Activated CD4-positive, CD25-positive, alpha-beta regulatory T cell treated with anti-CD3 and anti-CD28 coated beads, Interleukin-2, amount 50 U/mL, for 72 hours (primary cell): ENCODE measurements at places on chromosomes 7 and 10.
A peak's percentile ranks its signal among the peaks of the same experiment; 100 is the strongest.

- DNase-seq: no peak
These were observed 52.1 kb downstream of the TBATA start for GRCh38 chr10:70733051-70733450.

DNA sequence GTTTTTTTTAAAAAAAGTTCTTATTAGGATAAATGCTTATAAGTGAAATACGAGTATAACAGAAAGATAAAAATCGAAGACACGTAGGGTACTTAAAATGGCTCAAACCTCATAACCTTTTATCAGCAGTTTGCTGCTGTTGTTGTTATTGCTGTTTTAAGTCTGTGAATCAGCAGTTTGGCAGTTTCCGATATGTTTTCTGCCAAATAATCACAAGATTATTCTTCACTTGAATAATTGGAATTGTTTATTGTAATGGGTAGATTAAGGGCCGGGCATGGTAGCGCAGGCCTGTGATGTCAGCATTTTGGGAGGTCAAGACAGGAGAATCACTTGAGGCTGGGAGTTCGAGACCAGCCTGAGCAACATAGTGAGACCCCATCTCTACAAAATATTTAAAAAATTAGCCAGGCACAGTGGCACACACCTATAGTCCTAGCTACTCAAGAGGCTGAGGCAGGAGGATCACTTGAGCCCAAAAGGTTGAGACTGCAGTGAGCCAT lies 177.6 kb downstream of the VTI1A start:
- no peak for DNase-seq

GRCh38 chr10:110337906-110338305 lies 33.2 kb upstream of the SMNDC1 start:
- DNase-seq: no peak

- DNase-seq: no peak
These were observed 261.9 kb upstream of the LYZL1 start for GRCh38 chr10:29026802-29027580.

DNA sequence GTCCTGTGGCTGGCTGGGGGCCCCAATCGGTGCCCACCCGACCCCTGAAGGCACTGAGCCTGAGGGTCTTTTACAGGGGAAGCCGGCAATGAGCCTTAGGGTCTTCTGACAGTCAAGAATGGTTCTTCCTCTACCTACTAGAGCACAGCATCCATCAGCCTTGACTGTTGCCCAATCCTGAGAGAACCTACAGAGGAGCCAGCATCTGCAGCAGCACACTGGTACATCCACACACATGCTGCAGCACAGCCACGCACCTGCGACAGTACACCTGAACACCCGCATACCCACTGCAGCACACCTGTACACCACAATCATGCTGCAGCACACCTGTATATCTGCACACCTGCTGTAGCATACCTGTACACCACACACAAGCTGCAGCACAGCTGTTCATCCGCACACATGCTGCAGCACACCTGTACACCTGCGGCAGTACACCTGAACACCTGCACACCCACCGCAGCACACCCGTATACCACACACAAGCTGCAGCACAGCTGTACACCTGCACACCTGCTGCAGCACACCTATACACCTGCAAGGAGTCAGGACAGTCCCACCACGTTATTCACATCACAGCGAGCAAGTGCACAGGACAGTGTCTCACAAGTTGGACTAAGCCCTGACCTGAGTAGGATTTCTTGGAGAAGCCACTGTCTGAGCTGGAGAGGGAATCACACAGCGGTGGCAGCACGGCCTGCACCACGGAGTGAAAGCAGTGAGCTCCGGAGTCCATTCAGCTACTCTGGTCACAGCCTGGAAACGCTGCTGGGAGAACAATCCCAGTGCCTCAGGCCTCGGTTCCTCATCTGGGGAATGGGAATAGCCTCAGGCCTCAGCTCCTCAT lies 56.4 kb downstream of the VIPR2 start:
- peak; percentile 21 for DNase-seq

DNA sequence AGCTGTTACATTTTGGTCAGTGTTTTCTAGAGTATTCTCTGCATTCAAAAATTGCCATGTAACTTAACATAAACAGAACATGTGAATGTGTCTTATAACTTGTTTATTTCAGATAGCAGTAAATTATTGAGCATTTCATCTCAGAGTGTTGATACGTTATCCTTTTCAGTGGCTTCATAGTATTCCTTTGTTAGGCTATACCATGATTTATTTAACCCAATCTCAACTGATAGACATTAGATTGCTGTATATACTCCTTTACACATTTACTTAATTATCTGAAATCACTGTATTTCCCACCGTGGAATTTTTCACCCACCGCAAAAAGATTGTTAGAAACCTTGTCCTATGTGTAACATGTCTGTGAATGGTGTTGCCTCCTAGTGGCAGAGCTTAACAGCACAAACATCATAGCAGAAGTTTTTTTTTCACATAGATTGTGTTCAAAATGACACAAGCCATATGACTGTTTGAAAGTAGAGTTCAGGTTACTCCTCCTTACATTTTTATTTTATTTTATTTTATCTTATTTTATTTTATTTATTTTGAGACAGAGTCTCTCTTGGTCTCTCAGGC lies 21.4 kb downstream of the SLF2 start:
- no peak for DNase-seq

- DNase-seq: no peak
These were observed 74.5 kb downstream of the SYPL1 start for GRCh38 chr7:106037489-106038176.

DNA sequence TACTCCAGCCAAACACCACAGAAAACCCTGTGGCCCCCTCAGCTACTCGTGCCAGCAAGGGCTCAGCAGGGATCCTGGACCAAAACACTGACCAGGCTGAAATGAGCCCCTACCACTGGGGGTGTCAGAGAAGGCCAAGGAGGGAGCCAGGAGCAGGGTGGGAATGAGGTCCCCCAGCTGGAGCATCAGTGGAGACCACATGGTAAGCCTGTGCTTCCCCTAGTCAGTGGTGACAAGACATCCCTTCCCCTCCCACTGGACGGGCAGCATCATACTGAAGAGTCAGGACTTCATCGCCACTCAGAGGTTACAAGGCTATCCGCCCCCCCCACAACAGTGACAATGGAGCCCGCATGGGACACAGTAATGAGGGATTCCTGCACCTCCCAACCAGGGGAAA lies 99.6 kb downstream of the LHPP start:
- no peak for DNase-seq

DNA sequence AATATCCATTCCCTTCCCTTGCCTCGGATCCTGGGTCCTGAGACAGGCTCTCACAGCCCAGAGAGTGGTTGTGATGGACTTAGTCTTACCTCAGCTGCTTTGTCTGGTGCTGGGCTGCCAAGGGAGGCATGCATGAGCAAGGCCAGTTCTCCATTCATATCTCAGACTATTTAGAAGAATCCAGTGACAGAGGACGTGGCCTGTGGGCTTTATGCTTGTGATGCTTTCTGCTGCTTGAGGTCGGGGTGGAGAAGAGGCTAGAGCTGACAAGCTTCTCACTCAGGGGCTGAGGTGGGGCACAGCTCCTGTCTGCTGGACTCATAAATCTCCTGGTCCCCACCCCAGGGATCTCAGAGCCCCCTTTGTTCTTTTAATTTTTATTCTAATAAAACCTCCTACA lies 66.8 kb downstream of the DNAJC12 start:
- DNase-seq: no peak

- DNase-seq: no peak
These were observed 43.0 kb downstream of the TMEM130 start for GRCh38 chr7:98826811-98827231.

DNA sequence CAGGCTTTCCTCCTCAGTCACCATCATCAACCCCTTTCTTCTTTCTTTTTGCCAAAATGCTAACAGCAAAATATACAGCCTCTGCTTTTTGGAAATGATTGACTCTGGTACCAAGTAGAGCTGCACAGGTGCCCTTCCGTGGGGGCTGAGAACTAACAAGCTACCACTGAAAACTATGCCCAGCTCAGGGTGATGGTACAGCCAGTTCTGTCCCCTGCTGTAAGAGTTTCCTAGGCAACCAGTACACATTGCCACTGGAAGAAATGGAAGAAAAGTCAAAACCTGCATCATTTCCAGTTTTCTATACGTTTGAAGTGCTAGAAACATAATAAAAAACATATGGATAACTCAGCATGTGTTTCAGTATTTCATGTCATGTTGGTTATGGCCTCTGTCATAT lies 297.5 kb downstream of the PRKG1 start:
- no peak for DNase-seq

DNA sequence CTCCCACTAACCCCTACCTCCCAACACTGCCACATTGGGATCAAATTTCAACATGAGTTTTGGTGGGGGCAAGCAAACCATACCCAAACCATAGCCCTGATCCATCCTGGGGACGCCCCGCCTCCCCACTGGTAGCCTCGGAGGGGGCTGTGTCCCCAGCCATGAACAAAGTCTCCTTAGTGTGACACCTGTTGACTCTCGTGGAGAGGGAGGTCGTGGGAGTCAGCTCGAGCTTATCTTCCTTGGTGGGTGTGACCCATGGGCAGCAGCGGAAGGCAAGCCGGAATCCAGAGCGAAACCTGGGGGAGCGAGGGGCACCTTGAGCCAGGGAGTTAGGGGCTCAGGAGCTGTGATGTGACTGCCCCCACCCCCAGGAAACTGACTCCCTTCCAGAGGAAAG lies 11.9 kb downstream of the TACR2 start:
- no peak for DNase-seq

DNA sequence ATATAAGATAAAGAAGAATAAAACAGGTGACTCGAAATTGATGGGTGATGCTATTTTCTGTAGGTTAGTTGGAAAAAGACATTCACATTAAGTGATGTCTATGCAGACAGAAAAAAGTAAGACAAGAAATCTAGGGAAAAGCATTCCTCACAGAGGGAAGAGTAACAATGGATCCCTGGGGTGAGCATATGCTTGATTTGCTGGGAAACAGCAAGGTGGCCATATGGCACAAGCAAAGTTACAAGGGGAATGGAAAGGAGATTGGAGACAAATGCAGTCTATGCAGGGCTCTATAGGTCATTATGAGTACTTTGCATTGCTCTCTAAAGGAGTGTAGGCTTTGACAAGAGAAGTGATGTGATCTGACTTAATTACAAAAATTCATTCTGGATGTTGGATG lies 90.9 kb upstream of the ZNF804B start:
- DNase-seq: no peak

DNA sequence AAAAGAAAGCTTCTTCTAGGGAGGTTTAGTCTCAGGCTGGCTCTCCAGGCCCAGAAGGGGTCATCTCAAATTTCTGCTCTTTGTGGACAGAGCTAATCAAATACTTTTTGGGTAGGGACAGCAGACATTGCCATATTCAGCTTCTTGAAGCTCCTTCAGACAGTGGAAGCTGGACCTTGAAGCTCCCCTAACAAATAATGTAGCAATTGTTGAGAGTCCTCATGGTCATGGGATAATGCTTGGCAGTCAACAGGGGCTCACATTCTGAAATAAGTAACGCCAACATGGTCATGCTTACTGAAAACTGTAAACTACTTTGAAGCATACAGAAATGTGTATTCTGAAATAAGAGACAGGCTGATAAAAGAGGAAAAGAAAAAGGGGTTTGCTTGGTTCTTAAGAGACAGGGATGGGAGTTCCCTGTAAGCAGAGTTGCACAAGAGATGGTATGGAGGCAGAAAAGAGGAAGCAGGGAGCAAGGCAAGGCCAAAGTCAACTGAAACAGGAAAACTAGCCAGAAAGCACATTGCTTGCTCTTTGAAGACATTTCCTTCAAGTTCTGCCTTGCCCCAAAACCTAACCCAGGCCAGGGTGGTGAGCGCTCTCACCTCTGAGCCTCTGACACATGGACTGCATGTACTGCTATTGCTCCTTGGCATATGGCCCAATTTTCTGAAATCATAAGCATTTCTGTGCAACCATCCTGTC lies 53.1 kb upstream of the KMT2E start:
- no peak for DNase-seq

DNA sequence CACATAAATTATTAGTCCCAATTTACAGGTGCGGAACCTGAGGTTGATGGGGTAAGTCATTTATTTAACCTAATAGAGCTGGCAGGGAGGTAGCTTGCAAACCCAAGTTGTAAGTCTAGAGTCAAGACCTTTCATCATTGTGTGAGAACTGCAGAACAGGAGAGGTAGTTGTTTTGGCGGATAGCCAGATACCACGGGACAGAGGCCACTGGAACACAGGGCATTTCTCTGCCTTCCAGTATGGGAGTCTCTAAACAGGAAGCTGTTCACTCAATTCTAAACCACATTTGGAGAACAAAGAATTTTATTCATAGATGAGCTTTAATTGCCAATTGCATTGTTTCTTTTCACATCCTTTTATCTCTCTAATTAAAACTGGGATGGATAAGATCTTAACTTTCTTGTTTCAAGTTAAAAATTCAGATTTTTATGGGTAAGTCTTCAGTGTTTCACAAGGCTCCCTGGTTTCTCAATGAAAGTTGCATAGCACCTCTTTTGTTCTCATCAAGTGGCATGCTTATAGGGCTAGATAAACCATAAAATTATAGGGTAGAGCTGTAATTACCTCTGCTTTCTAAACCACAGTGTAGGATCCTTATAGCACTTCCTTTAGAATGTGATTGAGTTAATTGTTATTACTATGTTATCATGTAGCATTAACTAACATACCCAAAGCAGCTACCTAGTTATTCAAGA lies 489.0 kb downstream of the GATA3 start:
- DNase-seq: no peak

DNA sequence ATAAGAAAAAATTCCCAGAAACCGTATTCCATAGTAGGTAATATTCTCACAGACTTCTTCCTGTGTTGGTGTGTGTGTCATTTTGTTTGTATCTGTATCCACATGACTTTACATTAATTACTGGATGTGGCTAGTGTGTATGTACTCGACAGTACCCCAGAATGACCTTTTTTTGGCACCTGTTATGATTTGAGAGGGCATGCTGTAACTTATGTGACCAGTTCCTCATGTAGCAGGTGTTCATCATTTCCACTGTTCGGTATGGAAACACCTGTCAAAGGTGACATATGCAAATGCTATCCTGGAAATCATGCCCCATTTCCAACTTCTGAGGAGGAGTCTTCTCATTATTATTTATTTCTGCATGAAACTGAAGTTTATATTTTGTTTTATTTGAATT lies 89.3 kb downstream of the ZMYND11 start:
- no peak for DNase-seq

DNA sequence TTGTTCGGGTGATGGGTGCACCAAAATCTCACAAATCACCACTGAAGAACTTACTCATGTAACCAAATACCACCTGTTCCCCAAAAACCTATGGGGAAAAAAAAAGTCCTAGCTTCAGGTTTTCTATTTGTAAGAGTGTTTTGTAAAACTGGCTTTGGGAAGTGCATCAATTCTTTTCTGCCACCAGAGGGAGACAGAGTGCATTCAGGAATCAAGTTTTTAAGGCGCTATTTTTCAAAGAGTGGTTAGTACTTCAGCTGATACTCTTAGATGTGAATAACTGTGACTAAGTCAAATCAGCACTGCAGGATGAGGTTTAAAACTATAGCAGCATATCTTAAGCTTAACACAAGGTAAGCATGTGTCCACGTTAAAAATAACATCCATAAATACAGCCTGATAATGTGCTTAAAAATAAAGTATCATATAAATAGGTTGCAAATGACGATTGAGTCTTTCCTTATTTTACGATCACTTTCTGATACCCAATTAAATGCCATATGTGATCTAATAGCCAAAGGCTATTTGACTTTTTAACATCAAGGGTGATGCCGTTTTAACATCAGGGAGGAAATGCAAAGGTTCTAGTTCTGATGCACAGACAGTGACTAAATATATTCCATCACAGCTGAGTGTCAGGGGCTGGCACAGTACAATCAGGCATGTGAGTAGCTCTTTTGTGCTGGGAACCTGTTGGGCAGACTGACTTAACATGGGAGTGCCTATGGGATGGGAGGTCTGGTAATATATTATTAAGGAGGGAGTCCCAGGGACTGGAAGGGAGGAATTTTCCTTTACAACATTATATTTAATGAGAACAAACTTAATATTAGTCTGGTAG lies 10.6 kb upstream of the LYZL2 start:
- no peak for DNase-seq
